ENCODE measurements at places on chromosomes 11 and 22.

DNA sequence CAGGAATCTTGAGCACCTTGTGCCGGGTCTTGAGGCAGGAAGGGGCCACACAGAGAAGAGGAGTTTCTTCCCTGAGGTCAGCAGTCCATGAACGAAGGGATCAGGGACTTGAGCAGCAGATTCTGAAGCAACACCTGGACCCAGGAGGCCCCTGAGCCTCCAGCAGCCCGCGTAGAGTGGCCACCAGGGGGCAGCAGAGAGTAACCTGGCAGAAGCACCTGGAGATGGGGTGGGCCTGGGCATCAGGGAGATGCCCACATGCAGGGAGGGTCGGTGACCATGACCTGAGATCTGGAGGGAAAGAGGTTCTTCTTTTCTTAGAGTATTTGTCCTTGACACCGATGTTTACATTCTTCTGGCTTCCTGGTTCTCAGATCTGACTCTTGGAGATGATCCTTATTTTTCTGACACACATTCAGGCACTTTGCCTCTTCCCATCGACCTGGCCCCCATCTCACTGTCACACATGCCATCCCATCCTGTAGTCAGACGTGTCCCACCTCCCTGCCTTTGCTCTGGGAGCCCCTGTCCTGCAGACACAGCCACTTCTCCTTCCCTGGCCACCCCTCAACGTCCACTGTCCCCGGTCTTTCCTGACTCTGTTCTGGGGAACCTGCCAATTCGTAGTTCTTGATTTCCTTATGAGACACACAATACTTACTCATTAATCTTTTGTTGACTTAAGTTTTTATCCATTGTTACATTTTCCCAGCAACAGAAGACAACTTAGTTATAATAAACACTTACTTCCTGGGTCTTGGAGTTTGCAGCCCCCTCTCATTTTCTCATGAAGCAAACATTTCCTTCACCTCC lies 66.5 kb downstream of the GGTLC2 start:
- DNase-seq: peak; percentile 61

DNA sequence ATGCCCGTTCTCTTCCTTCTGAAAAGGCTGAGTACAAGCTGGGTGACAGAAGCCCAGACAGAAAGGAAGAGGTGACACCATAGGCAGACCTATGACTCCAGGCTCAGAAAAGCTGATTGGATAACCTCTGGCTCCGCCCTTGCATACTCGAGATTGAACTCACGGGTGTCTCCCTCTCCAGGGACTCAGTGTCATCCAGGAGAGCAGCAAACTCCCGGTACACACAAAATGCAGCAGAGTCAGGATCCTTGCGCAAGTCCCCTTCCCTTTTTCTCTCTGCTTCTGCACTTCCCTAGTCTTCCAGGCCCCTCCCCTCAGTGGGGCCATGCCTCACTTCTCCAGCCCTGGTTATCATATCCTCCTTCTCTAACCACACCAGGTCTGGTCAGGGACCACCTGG lies 9.8 kb downstream of the SCN4B start:
- DNase-seq: no peak

DNA sequence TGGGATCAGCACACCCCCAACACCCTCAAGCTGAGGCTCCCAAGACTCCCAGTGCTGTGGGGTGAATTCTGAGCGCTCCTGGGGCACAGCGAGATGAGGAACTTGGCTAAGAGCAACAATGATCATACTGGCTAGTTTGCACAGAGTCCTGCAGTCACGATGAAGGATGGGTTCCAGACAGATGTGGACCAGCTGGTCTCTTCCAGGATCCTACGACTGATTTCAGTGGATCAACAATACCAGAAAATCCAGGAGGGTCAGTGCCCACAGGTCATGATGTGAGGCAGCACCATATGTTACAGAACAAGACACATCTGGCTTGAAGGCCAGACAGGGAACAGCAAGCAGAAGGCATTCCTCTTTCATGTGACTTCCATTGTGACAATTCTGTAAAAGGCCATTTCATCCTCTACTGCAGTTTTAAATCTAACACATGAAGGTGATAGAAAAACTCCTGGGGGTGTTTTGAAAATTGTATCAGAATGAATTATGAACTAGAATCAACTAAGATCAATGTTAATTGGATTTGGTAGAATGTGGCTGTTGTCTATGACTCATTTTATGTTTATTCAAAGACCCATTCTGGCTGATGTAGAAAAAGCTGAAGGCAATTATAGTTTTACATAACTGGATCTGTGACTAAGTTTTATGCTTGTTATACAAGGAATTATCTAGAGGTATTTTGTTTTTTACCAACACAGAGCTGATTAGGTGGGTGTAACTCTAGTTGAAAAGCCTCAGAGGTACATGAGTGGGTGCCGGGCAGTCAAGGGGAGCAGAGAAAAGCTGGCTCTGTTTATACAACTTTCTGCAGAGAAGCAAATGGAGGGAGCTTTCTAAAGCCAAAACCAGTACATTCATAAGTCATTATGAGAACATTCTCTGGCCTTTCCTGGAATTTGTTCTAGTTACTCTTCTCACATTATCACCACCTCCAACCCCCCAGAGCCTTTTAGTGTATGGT lies 29.1 kb downstream of the OR52K1 start:
- no peak for DNase-seq

DNA sequence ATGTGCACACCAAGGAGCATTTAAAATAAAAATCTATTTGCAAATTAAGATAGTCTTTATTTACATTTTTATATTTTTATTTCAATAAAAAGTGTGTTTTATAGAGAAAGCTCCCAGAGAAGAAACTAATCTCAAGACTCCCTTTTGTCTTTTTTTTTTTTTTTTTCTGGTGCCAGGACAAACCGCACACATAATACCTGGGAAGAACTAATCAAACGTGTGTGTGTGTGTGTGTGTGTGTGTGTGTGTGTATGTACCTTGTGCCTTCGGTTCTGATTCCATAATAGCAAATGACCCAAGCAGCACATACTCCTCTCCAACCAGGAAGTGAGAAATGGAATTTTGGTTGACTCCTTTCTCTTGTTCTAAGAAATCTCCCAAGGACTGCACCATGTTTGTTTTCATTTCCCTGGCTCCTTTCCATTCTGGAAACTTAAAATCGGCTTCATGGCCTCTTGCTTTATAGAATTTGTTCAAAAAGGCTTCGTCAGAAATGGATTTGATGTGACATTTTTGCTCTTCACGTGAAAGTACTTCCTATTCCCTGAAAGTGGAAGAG lies 65.3 kb downstream of the ST3GAL4 start:
- DNase-seq: no peak

DNA sequence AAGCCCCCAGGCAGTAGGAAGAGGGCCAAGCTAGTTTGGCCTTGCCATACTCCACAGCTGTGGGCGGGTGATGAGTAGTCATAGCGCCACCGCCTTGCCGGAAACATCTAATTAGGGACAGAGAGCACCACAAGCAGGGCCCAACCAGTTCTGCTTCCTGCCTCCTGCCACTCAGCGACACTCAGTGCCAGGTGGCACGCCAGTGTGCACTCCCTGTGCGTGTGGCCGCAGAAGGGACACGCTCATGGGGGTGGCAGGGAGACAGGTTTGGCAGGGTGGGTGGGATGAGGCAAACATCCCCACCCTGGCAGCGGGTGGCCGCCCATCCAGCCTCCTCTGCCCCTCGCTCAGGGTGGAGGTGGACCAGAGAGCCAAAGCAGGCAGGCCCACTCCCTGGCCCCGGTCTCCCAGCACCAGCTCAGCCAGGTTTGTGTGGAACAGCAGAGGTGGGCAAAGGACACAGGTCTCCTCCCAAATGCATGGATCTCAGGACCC lies 4.9 kb downstream of the OVOL1 start:
- no peak for DNase-seq

DNA sequence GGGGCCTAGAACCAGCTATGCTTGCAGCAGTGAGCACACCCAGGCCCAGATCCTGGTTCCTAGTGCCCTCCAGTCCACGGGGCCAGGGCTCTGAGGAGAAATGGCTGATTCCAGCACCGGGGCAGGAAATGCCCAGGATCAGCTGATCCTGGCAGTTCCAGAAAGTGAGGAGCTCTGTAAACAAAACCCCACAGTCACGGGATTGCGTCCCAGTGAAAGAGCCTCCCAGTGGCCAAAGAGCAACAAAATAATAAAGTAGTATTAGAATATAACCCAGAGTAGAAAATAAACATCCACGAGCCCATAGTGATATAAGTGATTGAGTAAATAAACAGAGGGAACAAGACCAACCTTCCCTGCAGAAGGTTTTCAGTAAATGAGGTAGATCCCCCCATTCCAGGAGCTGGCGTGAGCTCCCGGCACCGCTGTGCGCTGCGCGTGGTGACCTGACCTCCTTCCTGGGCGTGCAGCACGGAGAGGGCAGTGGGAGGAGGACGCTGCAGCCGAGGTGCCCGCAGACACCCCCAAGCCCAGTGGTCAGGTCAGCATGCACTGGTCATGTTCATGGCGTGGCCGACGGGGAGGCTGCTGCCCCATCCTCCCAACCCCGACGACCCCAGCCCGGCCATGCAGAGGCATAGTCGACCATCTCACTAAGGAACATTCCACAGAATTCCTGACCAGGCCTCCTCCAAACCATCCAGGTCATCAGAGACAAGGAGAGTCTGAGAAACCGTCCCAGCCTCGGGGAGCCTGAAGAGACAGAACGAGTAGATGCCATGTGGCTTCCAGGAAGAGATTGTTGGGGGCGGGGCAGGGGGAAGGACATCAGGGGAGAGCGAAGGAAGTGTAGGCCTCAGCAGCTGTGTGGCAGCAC lies 19.8 kb downstream of the PTDSS2 start:
- no peak for DNase-seq

DNA sequence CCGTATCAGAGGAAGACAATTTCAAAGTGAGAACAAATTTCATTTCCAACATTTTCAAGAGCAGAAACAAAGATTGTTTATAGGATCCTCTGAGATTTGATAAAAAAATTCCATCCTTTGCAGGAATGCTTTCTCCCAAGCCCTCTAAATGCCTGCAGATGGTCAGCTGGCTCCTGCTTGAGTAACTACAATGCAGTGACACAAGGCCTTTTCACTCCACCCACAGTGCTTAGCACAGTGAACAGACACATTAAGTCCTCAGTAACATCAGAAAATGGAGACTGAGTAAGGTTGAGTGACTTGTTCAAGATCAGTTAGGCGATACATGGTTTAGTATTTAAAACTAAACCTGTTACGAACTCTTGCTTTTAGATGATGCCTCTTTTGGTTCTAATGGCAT lies 527.1 kb upstream of the CCDC90B start:
- no peak for DNase-seq

- no peak for DNase-seq
Measured at GRCh38 chr11:67274768-67275605, 8.7 kb downstream of the GRK2 start.

- no peak for DNase-seq
Measured at GRCh38 chr11:95937358-95937757, 13.5 kb upstream of the MTMR2 start.

GRCh38 chr22:44802956-44803355 lies 50.6 kb downstream of the ARHGAP8 start:
- no peak for DNase-seq

- no peak for DNase-seq
Measured at GRCh38 chr11:96567667-96568066, 177.9 kb downstream of the JRKL start.
